Stimulated activated memory B cell treated with anti-CD40 and anti-IgM and Interleukin-4, amounts not matched to agents 10 μg/mL and 1 μg/mL and 100 μg/mL, for 72 hours (primary cell): ENCODE measurements at places on chromosomes 16 and 17.

GRCh38 chr17:8916466-8916865 lies 49.0 kb upstream of the PIK3R6 start:
- ATAC-seq: no peak

GRCh38 chr17:80504686-80505413 lies 28.4 kb upstream of the NPTX1 start:
- no peak for ATAC-seq

GRCh38 chr17:9644910-9645751 lies at the start of gene USP43:
Gene USP43 (plus strand): TSS chr17:9645517. CDS start chr17:9645633, 116 bp downstream.
- peak; percentile 64 for ATAC-seq

DNA sequence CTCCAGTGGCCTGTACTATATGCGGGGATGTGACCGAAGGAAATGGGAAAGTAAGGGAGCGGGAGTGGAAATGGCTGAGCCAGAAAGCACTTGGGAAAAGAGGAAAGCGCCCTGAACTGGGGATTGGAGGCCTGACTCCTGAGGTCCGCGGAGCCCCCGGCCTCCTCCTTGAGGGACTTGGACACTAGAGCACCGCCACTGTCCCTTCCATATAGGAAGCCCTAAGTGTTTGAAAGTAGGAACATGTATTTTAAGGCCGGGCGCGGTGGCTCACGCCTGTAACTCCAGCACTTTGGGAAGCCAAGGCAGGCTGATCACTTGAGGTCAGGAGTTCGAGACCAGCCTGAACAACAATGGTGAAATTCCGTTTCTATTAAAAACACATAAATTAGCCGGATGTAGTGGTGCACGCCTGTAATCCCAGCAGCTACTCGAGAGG lies 530 bp upstream of the ZDHHC7 start:
- ATAC-seq: no peak

DNA sequence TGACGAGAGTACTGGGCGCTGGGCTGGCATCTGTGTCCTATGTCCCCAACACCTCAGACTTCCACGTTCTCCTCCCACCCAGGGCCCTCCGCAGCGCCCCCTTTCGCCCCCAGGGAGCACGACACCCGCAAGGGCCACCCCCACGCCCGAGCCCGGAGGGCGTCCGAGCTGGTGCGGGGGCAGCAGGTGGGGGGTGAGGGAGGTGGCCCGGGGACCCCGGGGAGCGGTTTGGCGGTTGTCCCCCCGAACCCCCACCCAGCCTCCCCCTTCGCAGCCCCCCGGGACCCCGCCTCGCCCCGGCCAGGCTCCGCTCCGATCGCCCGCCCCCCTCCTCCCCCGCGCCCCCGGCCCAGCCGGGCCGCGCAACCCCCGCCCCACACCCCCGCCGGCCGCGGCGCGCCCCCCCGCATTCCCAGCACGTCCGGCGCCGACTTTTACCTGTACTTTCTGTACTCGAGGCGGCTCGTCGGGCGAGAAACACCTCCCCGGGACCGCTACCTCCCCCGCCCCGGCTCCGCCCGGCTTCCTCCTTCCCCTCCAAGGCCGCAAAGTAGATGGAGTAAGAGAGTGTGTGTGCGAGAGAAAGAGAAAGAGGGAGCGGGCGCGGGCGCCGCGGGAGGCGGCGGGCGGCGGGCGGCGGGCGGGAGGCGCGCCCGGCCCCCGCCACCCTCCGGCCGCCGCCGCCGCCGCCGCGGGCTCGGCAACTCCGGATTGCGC lies 901 bp downstream of the CDYL2 start:
- ATAC-seq: peak; percentile 39

DNA sequence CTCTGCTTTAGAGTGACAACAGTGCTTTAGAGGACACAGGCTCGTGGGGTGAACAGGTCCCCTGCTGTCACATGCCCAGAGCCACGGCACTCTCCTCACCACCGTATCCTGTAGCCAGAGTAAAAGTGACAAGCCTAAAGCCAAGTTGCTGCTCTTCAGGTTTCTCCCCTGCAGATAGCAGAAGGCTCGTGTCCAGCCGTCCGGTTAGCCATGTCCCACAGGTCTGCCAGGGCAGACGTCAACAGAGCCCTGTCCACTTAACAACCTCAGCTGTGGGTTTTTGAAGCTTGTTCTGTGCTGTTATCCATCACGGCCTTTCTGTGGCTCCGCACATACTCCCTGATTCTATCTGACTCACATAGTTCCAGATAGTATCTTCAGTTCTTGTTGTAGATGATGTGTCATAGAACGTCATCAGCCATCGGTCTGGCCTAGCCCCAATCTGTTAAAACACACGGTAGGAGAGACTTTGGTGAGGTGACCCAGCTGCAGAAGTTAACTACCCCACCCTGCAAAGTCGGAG lies 100.7 kb downstream of the SOCS1 start:
- no peak for ATAC-seq

GRCh38 chr17:78696016-78696982 lies 85.8 kb downstream of the CYTH1 start:
- no peak for ATAC-seq

GRCh38 chr16:55275869-55276268 lies 48.1 kb upstream of the IRX6 start:
- ATAC-seq: no peak

DNA sequence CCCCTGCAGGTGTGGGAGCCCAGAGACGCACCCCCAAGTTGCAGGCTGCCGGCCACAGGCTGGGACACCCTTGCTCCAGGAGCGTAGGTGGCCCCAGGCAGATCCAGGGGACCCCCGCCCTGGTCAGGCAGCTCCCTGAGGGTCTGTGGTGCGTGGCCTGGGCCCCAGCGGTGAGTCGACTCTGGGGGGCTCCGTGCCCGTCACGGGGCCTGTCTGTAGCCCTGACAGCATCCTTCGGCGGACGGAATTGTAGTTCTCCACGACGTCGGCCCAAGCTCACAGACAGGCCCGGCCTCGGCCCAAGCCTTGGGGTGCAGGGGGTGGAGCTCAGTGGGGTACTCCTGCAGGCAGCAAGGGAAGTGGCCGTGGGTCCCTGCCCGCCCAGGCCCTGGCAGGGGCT lies 82.9 kb downstream of the LMF1 start:
- no peak for ATAC-seq

DNA sequence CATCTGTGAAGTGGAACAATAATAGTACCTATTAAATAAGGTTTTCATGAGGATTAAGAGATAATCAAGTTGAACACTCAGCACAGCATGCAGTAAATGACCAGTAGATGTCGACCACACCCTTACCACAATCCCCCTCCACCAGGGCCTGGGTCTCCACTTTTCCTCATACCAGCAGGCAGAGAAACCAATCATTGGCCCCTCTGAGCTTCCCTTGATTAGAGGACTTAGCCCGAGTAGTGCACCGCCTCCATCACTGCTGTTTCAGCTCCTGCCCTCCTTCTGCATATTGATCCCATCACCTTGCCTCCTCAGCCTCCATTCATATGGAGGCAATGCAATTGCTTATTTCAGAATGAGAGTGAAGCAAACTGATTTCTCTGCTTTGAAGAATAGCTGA lies 96.5 kb upstream of the CDH11 start:
- no peak for ATAC-seq

GRCh38 chr16:75315539-75316306 lies 64.3 kb upstream of the BCAR1 start:
- no peak for ATAC-seq

- ATAC-seq: no peak
Measured at GRCh38 chr17:64694207-64694606, 32.1 kb upstream of the SMURF2 start.

DNA sequence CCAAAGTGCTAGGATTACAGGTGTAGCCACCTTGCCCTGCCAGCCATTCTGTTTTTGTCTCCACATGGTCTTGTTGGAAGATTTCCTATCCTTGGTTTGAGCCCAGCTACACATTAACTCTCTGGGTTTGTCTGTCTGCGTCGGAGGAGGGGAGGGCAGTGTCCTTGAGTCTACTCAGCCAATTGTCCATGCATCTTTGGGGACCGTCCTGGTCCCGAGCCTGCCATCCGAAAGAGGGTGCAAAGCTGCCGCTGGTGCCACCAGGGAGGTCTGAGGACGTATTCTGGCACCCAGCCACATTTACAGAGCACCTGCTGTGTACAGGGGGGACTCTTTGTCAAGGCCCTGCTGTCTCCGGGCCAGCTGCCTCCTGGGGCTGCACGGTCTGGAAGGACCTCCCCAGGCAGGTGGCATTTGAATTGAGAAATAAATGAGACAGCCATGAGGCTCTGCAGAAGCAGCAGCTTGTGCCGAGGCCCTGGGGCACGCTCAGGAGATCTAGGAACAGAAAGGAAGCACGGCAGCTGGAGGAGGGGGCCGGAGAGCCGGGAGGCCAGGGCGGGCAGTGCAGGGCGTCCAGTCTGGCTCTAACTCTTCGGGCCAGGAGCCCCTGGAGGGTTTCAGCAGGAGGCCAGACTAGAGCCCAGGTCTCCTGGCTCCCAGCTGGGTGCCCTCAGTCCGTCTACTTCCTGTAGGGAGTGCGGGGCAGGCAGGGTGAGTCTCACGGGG lies 1.5 kb downstream of the CYBA start:
- no peak for ATAC-seq

GRCh38 chr16:19301931-19302330 lies 16.4 kb downstream of the CLEC19A start:
- no peak for ATAC-seq

DNA sequence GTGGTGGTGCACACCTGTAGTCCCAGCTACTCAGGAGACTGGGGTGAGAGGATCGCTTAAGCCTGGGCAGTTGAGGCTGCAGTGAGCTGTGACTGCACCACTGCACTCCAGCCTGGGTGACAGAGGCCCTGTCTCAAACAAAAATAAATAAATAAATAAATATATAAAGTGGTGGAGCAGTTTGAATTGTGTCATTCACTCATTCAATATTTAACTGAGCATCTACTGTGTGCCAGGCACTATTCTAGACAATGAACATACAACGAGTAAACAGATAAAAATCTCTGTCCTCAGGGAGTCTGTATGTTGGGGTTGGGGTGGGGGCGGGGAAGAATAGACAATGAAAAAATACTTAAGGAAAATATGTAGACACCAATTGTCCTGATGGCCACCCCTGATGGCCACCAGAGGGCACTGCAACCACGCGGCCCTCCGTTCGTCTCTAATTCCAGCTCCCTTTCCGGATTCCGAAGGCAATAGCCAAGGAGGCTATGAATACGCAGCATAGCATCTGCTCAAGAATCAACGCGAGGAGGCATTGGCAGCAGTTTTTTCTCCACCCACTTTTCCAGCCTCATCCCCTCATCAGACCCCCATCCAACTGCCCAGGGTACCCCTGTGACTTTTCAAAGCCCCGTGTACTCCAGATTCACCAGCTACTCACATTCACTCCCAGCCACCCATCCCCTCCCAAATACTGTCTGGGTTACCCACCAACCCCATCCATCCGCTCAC lies 21.4 kb downstream of the QPRT start:
- no peak for ATAC-seq

GRCh38 chr17:38320482-38320881 lies 23.3 kb downstream of the GPR179 start:
- no peak for ATAC-seq

DNA sequence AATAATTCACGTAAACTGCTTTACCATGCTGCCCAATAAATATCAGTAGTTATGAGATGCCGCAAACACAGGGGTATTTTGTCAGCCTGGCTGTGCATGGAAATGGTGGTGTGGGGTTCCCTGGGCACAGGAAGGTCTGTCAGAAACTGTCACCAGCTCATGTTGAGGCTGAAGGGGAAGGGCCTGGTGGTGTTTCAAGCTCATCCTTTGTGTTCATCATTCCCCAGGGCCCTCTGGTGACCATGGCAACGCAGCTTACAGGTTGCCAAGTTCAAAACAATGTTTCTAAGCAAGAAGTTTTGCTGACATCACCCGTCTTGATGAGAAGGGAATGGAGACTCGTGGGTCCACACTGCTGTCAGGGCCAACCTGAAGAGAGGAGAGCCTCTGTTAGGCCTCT lies 348.9 kb upstream of the C16orf82 start:
- no peak for ATAC-seq

DNA sequence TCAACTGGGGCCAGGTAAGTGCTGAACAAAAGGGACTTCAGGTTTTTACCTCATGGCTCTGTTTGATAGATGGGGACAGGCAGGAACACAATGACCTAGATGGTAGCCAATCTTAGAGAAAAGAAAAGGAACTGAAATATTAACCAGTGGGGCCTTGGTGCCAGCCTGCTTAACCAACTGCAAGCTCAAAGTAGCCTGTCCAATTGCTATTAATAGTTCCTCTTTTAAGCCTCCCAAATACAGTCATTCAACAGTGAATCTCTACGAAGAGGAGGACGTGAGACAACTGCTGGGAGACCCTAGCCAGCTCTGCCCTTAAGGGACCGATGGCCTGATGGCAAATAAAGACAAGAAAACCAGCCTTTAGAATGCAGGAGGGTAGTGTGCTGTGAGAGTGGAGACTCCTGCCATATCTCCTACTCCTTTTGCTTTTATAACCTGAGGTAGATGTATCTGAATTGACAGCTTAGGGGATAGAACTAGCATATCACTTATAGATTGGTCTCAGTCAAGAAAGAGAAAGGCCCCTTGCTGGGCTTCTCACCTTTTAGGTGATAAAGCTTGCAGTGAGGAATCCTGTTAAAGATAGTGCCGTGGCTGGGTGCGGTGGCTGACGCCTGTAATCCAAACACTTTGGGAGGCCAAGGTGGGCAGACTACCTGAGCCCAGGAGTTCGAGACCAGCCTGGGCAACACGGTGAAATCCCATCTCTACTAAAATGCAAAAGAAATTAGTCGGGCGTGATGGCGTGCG lies 28.3 kb downstream of the ARSG start:
- peak; percentile 90 for ATAC-seq

- ATAC-seq: no peak
Measured at GRCh38 chr16:87851601-87852000, 17.7 kb downstream of the SLC7A5 start.

DNA sequence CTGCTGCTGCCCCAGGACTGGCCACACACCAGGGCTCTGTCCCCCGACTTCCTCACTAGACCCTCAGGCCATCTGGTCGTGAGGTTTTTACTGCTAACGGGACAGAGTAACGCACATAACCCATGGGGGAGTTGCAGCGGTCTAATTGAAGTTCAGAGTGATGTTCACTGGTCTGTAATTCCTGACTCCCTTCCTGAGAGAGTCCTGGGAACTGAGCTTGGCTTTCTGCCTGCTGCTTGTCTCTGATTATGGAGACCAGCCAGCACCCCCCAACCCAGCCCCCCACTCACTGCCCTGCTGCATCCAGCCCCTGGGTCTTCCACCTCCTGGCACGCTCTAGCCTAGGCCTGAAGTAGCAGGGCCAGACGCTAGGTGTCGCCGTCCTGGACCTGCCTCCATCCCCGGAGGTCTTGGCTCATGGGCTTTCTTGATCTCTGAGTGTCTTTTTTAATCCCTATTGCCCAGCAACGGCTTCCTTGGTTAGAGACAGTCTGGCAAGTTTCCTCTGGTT lies 192.9 kb downstream of the CCDC182 start:
- ATAC-seq: peak; percentile 64

- ATAC-seq: peak; percentile 55
Measured at GRCh38 chr16:14003074-14003570, 68.0 kb upstream of the MRTFB start.

GRCh38 chr17:62562656-62563055 lies 64.8 kb upstream of the MRC2 start:
- no peak for ATAC-seq

GRCh38 chr17:273981-274832 lies 78.4 kb downstream of the RPH3AL start:
- no peak for ATAC-seq

- ATAC-seq: peak; percentile 69
Measured at GRCh38 chr16:47016700-47017133, 43.2 kb upstream of the DNAJA2 start.
